HS-27A (cell line): ENCODE measurements at places on chromosomes 12 and 14.

DNA sequence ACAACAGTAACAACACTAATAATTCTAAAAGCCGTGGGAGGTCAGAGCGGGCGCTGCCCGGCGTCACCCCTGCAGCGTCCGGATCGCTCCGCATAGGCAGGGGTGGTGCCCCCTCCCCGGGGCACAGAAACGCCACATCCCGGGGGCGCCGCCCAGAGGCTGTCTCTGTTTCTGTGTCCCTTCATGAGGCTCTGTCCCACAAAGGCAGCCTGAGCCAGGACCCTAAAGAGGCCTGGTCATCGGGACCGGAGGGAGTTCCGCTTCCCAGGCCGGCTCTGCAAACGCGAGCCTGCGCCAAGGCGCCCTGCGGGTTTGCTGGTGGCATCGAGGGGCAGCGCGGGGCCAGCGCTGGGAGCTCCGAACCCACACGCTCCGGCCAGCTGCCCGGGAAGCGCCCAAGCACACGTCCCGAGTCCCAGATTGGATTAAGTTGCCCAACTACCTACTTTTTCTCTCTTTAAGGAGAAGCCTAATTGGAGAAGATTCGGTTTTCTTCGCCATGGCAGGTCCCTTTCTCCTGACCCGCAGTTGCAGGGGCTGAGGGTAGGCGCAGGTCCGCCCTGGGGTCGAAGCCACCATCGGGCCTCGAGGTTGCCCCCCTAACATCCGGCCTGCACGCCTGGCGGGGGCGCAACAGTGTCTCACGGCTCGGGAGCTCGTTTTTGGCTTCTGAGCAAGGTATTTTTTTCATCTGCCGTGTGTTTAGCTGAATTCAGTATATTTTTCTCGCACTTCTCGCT is 421.7 kb downstream of the VRK1 start:
- DNase-seq, result no peak

DNA sequence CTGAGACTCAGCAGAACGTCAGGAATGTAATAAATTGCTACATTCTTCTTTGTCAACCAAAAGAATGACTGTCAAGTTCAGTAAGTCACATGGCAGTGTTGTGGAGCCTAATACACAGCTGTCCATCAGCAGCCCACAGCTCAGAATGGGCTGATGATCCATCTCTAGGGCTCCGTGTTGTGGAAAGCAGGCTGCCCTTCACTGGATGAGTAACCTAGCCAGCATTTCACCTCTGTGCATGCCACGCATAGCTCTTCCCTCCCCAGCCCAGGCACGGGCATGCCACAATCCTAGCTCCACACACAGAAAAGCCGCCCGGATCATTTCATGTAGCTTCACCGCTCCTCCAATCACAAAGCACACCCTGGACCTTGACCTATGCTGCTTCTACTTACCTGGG is 878.0 kb upstream of the TMEM132C start:
- no peak for DNase-seq

- no peak for DNase-seq
Measured at GRCh38 chr14:37115406-37115805, 57.0 kb downstream of the SLC25A21 start.

DNA sequence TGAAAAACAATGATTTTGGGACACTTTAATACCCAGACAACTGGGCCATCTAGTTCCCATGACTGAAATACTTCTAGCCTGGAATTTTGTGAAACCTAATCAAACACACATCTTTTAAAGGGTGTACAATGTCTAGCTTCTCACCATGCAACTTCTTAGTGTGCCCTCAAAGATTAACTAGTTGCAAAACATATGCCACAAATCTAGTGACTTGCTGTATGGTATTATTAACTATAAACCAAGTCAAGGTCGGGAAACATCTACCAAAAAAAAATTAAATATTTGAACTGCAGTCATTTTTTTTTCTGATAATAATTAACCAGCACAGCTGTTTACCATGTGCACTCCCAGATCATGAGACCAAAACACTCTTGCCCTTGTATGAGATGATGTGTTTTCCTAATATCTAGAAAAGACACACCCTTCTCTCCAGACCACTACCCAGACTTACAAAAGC is 171.8 kb upstream of the FOXN3 start:
- no peak for DNase-seq

DNA sequence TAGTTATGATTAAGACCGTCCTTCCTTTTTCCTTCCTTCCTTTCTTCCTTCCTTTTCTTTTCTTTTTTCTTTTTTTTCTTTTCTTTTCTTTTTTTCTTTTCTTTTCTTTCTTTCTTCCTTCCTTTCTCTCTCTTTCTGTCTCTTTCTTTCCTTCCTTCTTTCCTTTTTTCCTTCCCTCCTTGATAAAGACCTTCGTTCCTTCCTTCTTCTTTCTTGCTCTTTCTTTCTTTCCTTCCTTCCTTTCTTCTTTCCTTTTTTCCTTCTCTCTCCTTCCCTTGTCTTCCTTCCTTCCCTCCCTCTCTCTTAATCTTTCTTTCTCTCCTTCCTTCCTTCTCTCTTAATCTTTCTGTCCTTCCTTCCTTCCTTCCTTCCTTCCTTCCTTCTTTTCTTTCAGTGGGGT is 130.9 kb downstream of the PAPOLA start:
- no peak for DNase-seq

- DNase-seq, result no peak
Measured at GRCh38 chr12:5391653-5392052, 40.3 kb upstream of the NTF3 start.

DNA sequence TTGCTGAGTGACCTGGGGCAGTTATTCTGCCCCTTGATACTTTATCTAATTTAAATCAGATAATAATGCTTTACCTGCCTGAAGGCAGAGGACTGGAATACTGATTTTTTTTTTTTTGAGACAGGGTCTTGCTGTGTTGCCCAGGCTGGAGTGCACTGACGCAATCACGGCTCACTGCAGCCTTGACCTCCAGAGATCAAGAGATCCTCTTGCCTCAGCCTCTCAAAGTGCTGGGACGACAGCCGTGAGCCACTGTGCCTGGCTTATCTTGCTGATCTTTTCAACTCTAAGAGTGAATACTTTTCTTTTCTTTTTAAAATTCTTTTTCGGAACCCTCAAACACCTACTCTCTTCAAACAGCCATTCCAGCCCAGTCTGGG is 699 bp upstream of the B4GALNT3 start:
- DNase-seq, result no peak

DNA sequence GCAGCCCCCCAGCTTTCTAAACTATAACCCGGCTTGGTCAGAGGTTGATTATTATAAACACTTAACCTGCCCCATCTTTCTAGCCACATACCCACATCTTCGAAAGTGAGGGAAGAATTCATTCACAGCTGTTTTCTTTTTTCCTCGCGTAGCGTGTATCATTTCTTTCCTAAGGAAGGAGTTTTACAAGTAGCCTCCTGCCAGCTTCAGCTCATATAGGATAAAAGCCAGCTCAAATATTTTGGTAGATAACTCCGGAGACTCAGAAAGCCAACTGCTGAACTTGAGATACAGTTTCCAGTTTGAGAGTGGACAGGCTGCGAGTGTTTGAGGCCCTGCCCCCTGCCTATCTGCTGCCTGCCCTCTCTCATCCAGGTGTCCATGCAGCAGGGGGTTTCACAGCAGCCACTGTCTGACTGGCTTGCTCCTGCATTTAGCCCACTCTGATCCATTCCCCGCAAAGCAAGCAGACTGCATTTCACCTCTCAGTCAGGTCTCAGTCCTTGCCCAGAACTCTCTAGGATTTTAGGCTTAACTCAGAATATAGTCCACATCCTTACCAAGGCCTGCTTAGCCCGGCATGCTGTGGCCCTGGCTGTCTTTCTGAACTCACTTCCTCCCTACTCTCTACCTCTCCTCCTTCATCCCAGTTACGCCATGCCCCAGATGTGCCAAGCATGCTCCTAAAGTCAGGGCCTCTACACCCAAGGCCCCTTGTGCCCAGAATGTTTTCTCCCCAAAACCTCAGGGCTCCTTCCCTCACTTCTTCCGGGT is 46.9 kb downstream of the EVL start:
- no peak for DNase-seq

GRCh38 chr12:60070552-60070951 is 474.7 kb downstream of the SLC16A7 start:
- no peak for DNase-seq

DNA sequence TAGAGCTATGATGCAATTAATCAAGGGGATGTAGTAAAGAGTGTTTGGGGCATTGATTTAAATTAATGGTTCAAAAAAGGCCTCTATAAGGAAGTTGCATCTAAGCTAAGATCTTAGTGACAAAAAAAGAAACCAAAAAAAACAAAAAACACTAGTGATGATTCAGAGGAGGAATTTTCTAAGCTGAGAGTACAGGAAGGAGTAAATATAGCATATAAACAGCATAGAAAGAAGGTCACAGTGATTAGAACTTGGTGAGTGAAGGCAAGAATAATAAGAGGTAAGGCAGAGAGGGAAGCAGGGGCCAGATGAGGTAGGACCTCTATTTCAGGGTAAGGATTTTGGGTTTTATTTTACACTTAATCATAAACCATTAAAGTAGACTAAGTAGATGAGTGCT is 48.0 kb upstream of the PDZRN4 start:
- DNase-seq, result no peak

- no peak for DNase-seq
Measured at GRCh38 chr12:70771581-70771980, 134.4 kb upstream of the PTPRB start.

GRCh38 chr12:32718926-32719325 is 36.8 kb downstream of the YARS2 start:
- no peak for DNase-seq

GRCh38 chr12:52788192-52788875 is 7.6 kb downstream of the KRT3 start:
- no peak for DNase-seq

DNA sequence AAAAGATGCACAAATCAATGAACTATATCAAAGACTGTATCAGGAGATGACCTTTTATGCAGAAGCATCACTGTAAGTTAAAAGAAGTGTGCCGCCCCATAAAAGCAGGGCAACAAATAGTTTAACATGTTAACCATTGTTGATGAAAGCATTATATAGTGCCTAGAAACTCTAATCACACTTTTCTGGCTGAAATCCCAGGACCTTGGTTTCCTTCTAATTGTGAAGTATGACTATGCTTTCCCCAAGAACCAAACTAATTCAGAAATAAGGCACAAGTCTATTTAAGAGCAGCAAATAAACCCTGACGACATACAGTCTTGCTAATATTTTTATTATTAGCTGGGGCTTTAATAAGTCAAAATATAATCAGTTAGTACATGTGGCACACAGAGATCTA is 21.7 kb downstream of the RACGAP1 start:
- DNase-seq, result no peak

- DNase-seq, result no peak
Measured at GRCh38 chr14:22668417-22668816, 24.3 kb upstream of the OR6J1 start.

DNA sequence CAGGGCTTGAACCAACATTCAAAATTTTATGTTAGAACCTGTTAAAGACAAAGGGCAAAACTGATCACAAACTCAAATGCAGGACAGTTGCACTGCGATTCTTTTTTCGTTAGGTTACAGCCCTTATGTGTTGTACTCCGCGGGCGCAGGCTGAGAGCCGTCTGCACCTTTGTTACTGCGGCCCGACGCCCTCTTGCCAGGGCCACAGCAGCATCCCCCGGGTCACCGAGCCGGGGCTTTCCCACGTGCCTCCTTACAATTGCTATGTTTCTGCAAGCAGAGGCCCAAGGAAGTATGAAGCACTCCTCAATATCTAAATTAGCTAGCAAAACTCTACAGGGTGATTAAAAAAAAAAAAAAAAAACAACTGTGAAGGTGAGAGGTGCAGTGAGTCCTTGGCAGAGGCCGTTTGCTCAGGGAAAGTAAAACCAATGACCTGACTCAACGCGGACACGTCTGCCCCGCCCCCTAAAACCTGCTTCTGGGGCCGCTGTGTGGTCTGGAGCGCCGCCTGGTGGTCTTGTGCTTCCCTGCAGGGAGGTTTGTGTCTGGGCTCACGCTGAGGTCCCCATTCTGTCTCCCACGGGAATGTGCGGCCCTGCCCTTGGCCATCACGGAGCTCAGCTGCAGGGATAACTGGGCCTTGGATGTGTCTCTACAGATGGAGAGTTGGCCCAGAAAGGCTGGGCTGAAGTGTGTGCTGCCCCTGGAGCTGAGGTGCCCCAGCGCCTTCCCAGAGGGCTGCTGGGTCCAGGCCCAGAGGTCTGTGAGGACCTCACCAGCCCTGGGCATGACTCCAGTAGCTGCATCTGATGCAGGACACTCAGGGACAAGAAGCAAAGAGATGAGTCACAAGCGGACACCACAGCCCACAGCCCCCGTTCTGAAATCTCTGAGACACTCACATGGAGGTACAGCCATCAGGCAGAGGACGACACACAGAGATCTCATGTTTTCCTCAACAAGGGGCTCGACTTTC is 418.5 kb downstream of the TMEM121 start:
- DNase-seq, result no peak

DNA sequence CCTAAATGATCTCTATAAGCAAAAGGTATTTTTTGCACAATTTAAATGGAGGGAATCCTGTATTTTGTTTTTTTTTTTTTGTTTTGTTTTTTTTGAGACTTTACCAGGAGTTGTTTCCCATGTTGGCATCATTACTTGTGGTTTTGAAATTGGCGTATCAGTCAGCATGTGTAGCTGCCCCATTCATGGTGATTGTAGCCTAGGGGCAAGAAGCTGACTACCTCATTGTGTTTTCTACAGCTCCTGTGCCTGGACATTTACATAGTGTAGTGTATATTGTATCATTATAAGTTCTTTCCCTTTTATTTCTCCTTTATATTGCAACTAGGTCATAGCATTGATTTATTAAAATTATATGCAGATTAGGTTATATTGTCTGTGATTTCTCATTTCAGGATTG is 24.5 kb downstream of the SAMD4A start:
- no peak for DNase-seq

- DNase-seq, result no peak
Measured at GRCh38 chr12:89528434-89528833, 2.6 kb upstream of the POC1B start.

DNA sequence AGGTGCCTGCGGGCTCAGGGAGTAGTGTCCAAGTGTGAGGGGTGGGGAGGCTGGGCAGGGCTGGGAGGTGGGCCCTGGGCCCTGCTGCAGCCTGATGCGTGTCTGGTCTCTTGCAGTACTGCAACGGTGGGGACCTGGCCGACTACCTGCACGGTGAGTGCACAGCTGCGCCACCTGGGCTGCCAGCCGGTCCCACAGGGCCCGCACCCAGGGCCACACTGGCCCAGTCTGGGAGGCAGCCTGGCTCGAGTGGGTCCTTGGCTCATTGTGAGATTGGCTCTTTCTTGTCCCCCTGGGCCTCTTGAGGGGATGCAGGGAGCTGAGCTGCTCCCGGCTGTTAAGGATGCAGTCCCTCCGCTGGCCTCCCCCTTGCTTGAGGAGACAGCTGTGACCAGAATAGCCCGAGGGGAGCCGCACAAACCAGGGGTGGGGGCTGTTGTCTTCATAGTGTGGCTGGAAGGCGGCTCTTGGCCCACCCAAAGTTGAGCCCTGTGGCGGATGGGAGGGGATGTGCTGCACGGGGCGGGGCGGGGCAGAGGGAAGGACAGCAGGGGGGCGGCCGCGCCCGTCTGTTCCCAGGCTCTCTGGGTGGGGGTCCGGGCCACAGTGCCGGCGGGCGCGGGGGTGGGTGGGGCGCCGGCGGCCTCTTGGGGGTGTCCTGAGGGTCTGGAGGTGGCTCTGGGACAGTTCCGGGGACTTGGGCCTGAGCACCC is 13.1 kb downstream of the ULK1 start:
- DNase-seq, result no peak

- DNase-seq, result no peak
Measured at GRCh38 chr12:43428088-43428600, 123.9 kb downstream of the ADAMTS20 start.

GRCh38 chr14:50936016-50936340 is 8.3 kb downstream of the PYGL start:
- DNase-seq, result no peak

GRCh38 chr14:34920339-34920738 is 45.2 kb upstream of the BAZ1A start:
- DNase-seq, result no peak

GRCh38 chr12:15777355-15778012 is 11.7 kb downstream of the EPS8 start:
- DNase-seq, result no peak
